ENCODE measurements at places on chromosomes 11 and 22.

- no peak for DNase-seq
These were observed 81.5 kb upstream of the MYOD1 start for GRCh38 chr11:17637901-17638300.

GRCh38 chr11:7278314-7278917, 26.7 kb downstream of the SYT9 start:
- peak; percentile 52 for DNase-seq

GRCh38 chr11:60431251-60431650, 1.9 kb downstream of the MS4A5 start:
- no peak for DNase-seq

DNA sequence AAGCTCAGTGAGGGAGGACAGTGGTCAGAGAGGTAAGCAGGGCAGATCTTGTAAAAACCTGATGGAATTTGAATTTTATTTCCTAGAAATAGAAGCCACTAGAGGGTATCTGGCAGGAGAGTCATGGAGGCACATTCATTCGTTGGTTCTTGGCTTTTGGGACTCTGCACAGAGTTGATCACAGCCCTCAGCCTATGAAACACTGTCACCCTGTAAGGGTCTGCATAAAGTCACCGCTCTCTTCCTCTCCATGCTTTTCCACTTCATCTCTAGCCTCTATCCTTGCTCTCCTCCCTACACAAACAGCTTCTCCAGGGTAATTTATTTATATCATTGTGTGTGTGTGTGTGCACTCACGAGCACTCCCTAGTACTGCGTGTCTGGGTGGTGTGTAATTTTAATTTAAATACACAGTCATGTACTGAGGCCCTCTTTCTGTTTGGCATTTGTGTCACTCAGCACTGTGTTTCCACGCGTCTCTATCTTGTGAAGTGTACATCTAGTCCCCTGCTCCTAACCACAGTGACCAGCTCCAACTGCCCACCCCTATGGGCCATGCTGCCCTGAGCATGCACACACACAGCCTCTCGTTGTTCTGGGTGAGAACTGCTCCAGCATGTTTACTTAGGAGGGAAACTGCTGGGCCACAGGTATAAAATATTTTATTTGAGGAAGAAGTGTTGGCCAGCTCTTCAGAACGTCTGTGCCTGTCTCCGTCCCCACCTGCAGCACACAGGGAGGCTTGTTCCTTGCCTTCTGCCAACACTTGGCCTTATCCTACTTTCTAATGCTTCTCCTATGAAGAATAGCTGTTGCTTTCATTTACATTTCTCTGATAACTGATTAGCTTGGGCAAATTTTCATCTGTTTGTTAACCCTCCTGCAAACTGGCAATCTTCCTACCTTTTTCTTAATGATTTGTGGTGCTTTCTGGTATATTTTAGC, 4.5 kb downstream of the KCNQ1OT1 start:
- DNase-seq: no peak

DNA sequence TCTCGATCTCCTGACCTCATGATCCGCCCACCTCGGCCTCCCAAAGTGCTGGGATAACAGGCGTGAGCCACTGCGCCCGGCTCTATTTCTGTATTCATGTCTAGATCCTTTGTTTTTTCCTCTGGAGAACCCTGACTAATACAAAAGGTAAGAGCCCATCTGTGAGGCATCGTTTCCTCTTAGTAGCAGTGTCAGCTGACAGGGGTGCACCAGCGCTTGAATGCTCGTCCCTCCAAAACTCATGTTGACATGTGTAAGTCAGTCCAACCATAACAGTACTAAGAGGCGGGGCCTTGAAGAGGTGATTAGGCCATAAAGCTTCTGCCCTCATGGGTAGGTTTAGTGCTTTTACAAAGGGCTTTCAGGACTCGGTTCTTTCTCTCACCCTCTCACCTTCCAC, 470.1 kb upstream of the B3GAT1 start:
- no peak for DNase-seq

DNA sequence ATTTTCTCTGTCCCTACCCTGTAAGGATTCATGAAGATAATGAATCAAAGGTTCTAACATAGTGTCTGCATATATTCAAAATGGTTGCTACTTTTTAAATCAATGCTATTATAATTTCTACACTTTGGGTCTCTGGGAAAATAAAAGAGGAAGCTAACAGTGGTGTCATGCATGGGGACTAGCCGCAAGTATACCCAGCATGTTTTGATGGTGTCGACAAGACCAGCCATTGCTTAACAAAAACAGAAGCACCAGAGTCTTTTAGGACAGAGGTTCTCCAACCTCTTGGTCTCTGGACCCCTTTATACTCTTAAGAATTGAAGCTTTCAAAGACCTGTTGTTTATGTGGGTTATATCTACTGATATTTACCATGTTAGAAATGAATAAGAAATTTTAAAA, 37.8 kb downstream of the RNF141 start:
- no peak for DNase-seq

GRCh38 chr11:12090061-12090591, 20.3 kb upstream of the MICAL2 start:
- DNase-seq: peak; percentile 22

DNA sequence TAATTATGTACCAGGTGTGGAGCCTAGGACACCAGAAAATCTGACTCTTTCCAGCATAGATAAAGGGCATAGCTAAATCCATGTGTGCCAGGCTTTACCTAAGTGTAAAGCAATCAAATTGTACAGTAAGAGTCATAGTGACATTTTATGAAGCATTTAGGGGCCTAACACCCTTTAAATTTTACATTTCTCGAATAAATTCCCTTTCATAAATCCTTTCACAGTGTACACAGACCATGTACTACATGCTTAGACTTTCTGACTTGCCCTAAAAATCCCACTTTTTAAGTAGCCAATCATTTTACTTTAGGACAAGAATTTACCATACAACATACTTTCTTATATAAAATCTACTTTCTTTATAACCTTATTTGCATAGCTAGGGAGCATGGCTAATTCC, 727.6 kb upstream of the LUZP2 start:
- no peak for DNase-seq

GRCh38 chr11:34235591-34236071, 122.2 kb downstream of the ABTB2 start:
- DNase-seq: no peak

DNA sequence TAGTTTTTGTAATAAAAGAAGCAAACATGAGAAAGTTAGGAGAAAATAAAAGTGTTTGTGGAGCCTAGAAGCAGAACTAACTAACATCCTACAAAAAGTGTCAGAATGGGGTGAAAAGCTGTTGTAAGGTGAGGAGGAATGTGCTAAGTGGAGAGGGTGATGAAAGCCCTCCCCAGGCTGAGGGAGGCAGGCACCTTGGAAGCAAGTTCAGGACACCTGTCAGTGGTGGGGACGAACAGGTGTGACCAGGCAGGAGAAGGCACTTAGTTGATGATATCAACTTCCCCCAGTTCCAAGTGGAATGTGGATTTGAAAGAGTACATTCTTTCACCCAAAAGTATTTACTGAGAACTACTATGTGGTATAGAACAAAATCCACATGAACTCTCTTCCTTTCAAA, 18.7 kb upstream of the BMAL1 start:
- DNase-seq: no peak

GRCh38 chr11:41047229-41047628, 412.2 kb downstream of the LRRC4C start:
- DNase-seq: no peak

DNA sequence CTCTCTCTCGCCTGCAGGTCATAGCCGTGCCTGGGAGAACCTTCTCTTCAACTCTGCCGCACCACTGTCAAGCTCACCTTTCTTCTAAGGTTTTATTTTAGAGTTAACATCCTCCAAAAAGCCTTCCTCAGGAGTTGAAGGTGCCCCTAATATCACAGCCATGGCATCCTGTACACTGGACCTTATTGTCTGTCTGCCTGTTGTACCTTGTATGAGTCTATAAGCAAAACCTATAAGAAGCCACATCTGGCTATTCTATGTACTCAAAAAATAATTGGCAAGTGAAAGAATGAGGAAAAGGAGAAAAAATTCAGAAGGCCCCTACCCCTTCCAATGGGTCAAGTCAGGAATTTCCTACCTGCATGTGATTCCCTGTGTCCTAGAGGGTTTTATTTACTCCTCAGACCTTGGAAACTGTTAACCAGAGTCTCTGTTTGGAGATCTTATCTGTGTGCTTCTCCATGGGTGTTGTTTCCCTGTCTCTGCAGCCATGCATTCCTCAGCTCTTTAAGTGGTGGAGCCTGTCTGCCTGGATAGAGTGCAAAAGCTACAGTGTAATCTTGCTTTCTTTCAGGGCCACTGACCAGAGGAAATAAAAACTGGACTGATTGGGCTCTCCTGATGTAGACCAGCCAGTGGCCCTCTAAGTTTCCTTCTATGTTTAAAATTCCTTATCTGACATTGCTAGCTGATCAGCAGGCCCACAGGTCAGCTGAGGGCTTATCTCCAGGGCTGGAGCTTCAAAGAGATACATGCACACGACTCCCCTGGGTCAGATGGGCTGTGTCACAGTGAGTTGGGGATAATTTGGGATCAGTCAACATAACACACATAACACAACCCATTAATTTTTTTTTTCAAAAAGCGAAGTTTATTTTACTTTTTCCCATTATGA, 37.6 kb upstream of the TMEM135 start:
- DNase-seq: no peak

- DNase-seq: no peak
These were observed 109.7 kb upstream of the NAV2 start for GRCh38 chr11:19602891-19603290.

GRCh38 chr11:131737357-131737756, 366.9 kb downstream of the NTM start:
- DNase-seq: no peak

- DNase-seq: no peak
These were observed 51.7 kb downstream of the MCM5 start for GRCh38 chr22:35451592-35451991.

DNA sequence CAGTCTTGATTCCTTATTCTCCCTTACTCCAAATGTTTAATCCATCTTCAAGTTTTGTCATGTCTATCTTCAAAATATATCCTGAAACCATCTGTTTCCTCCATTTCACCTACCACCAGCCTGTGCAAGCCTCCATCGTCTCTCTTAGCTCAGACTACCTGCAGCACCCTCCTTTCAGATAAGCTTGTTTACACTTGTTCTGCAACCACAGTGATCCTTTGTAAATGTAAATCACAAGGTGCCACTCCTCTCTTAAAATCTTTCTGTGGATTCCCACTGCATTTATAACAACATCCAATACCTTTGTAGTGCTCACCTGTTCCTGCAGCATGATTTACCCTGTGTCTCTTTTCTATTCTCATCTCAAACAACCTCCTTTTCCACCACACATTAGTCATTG, 31.8 kb upstream of the GPR83 start:
- no peak for DNase-seq

DNA sequence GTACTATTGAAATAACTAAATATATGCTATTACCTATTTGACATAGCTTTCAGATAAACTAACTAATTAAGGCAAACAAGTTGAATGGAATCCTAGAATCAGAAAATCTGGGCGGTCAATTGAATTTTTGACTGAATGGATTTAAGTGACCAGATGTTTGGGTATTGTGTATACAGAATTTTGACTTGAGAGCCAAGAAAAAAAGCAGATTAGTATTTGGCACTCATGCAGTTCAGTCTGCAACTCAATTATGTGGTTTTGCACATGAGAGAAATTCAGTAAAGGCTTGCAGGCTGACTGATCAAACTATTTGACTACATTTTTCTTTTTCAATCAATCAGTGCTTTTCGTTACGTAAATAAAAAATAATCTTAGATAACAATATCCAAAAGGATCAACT, 254.8 kb downstream of the GUCY1A2 start:
- no peak for DNase-seq

DNA sequence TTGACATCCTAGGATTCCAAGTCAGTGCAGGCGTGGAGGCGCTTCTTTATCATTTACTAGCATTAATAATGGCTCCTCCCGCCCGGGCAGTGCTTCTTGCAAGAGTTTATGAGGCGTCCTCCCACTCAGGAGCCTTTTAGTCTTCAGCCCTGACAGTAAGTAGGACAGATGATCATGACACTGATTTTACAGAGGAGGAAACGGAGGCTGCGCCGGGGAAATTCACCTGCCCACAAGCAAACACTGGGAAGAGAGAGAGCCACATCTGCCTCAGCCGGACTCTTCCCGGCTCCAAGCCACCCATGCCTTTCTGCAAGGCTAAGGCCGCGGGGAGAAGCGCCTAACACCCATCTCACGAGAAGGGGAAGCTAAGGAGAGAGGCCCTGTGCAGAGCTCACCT, 35.9 kb downstream of the KIAA0930 start:
- DNase-seq: no peak

GRCh38 chr11:112822478-112823274, 138.5 kb upstream of the NCAM1 start:
- DNase-seq: no peak

DNA sequence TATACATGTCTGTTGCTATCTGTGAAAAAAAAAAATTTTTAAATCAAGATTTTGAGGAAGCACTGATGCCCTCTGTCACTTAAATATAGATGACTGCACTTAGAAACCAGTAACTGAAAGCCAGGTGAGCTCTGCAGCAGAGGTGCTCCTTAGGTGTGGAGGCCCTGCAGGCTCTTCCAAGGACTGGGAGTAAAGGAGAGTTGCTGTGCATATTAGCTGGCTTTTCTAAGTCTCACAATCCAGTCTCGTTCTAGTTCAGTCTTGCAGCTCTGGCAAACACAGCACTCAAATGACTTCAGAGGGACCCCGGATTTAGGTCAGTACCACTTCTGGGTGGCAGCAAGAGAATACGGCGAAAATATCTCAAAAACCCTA, 61.0 kb downstream of the LARGE2 start:
- DNase-seq: no peak
